ENCODE measurements at places on chromosomes 5 and 9. TPM values are rescaled to one million over a fixed set of nuclear protein-coding genes. Genes with fewer than 3 reads are reported as not detected.

DNA sequence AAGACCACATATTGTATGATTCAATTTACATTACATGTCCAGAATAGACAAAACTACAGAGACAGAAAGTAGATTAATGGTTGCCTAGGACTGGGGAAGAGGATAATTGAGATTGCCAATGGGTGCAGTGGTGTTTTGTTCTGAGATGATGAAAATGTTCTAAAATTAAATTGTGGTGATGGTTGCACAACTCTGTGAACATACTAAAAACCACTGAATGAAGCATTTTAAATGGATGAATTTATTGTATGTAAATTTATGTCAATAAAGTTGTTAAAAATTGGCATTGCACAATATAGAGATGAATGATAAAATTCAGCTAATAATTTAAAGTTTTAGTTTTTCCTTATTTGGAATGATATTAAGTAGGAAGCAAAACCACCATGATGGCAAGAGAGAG is 109.5 kb upstream of the NR4A3 start:
- DNase-seq: no peak

GRCh38 chr9:34540827-34541226 is 18.0 kb upstream of the ENHO start:
- no peak for DNase-seq

Gene PCDHAC2
- total RNA-seq: not detected

DNA sequence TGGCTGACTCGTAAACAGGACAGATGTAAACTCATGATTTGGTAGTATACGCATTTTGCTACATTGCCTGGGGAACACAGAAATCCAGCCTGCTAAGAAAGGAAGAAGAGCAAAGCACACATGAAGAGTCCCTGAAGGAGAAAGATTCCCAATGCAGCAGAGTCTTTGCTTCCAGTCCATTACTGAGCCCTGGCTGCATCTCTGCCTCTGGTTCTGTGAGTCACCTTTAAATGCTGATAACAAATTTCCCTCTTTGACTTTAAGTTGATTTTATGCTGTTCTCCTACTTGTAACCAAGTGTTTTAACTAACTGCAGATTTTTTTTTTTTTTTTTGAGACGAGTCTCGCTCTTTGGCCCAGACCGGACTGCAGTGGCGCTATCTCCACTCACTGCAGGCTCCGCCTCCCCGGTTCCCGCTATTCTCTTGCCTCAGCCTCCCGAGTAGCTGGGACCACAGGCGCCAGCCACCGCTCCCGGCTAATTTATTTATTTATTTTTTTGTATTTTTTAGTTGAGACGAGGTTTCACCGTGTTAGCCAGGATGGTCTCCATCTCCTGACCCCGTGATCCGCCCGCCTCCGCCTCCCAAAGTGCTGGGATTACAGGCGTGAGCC is 8.5 kb upstream of the PRXL2C start:
- DNase-seq: no peak

Gene PCDHGB2
- total RNA-seq: not detected

Gene SLC25A2
- total RNA-seq: not detected

Measured in activated naive CD4-positive, alpha-beta T cell treated with anti-CD3 and anti-CD28 coated beads for 36 hours (primary cell).